CD4-positive, CD25-positive, alpha-beta regulatory T cell (primary cell): ENCODE measurements at places on chromosomes 4 and X.
A peak's percentile ranks its signal among the peaks of the same experiment; 100 is the strongest.

DNA sequence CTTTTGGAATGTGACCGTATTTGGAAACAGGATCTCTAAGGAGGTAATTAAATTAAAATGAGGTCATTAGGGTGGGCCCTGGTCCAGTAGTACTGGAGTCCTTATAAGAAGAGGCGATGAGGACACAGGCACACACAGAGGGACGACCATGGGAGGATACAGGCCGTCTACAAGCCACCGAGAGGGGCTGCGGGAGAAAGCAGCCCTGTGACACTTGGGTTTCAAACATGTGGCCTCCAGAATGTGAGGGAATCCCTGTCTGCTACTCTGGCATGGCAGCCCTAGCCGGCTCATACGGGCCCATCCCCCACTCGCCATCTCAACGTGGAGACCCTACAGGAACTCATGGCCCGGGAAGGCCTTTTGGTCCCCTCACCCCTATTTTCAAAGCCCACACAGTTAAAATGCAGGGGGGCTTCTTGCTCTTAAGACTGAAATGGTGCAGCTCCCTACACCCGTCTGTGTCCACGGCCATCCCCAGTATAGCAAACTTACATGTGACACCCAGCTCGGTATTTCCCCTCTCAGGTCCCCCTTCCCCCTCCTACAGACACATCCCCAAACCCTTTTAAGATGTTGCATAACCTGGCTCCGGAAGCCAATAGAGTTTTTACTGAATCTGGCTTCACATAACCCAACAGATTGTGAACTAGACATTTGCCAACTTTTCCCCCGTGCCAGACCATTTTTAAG is 124.1 kb upstream of the TBL1X start:
- peak; percentile 86 for DNase-seq

DNA sequence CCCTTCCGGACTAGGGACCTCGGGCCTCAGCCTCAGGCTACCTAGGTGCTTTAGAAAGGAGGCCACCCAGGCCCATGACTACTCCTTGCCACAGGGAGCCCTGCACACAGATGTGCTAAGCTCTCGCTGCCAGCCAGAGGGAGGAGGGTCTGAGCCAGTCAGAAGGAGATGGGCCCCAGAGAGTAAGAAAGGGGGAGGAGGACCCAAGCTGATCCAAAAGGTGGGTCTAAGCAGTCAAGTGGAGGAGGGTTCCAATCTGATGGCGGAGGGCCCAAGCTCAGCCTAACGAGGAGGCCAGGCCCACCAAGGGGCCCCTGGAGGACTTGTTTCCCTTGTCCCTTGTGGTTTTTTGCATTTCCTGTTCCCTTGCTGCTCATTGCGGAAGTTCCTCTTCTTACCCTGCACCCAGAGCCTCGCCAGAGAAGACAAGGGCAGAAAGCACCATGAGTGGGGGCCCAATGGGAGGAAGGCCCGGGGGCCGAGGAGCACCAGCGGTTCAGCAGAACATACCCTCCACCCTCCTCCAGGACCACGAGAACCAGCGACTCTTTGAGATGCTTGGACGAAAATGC is at the start of gene WAS:
Gene WAS (plus strand): TSS at position 389 of the 572 bp plus-strand sequence. CDS start 55 bp downstream, at position 444.
- DNase-seq = peak; percentile 33

DNA sequence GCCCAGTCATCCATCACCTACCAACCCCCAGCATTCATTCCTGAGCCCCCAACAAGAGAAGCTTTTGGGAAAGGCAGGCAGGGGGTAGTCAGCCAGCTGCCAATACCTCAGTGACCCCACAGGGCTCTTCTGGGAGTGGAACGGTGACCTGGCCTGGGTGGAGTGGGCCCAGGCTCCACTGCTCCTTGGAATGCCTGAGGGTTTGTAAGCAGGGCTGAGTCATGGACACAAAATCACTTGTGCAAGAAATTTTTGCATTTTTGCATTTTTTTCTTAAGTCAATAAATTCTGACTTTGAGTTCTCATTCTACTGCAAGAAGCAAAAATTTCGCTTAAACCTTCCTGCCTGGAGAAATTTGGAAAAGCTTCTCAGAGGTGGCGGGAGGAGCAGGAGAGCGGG is 18.5 kb downstream of the SORCS2 start:
- no peak for DNase-seq

DNA sequence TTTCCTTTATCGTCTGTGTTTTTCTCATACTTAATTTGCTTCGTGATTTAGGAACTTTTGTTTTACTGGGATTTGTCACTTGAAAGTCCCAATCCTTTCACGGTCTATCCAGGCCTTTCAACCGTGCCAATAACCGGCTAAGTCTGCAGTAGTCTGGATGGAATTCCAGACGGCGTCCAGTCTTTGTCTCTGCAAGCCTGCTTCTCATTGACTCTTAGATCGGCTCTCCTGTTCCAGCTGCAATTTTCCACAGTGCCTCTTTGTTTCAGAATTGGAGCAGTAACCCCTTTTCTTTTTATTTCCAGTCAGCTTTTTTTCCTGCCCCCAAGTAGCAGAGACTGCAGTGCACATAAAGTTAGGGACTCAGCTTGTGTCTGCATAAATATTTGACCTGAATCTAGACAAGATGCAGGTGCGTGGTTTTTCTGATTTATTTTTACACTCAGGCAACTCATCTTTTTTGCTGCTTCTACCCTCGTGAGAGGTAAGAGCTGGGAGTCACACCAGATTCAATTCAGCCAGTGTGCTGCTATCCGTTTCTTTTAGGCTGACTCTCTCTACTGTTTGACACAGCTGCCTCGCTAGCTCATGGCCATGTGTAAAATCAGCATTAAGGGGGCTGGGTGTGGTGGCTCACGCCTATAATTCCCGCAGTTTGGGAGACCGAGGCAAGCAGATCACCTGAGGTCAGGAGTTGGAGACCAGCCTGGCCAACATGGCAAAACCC is 37.4 kb upstream of the DHRSX start:
- no peak for DNase-seq

- DNase-seq = no peak
These were observed 16.2 kb upstream of the SYTL4 start for GRCh38 chrX:100748108-100748507.

- DNase-seq = no peak
These were observed 29.6 kb upstream of the COX18 start for GRCh38 chr4:73099143-73099542.

DNA sequence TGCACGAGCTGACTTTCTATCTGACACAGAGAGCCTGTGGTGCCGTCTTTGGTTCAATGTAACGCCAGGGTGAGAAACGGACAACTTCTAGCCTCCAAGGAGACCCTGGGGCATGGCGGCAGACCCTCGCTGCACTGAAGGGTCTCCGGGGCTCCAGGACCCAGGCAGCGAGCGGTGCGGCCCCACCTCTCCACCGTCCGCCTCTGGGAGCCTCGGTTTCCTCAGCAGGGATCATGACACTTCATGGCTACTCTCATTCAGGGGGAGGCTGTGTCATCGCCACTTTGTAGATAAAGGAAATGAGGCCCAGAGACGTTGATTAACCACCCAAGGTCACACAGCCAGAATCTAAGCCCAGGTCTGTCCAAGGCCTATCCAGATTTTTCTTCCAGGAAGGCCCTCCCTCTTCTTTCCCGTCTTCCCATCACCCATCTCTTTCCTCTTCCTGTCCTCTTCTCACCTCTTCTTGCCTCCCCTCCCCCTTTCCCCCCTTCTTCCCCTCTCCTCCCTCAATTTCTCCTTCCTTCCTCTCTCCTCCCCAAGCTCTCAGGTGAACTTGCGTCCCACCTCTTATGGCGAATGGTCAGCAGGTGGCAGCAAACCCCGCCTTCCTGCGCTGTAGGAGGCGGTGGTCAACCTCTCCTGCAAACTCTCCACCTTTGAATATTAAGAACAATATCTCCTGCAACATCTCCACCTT is 69.3 kb upstream of the HMX1 start:
- no peak for DNase-seq

DNA sequence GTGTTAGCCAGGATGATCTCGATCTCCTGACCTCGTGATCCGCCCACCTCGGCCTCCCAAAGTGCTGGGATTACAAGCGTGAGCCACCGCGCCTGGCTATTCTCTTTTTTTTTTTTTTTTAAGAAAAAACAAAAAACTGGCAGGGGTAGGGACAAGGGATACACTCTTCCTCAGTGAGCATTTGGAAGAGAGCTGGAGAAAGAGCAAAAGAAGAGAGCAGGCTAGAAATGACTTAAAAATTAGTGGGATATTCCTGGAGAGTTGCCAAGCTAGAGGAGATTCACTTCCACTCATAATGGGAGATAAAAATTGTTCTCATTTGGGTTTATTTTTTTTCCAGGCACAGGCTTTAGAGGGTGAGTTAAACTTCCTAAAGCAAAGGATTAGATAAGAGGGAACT is 140.0 kb upstream of the SCML1 start:
- no peak for DNase-seq

DNA sequence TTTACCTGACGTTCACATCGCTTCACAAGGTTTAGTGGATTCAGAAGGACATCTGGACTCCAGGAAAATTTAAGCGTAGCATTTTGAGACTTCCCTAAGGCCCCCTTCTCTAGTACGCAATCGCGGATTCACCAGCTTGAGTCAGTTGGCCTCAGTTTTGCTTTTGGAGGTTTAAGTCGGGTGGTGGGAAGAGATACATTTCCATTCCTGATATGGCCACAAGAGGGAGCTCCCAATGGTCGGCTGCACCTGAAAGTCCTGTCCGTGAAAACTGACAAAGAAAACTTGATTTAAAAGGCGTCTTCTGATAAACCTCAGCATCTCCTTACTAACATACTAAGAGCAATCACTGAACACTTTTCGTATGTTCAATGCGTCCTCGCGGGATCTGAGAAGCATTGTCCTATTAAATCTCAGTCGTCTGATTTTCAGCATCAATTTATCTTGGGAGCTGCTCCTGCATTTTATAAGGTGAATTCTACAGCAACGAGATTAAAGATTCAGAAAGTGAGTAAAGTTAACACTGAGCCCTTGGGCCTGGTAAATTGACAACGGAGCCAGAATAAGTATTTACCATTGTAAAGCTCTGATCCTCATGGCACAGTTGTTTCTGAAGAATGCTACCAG is 50.6 kb downstream of the LGI2 start:
- peak; percentile 13 for DNase-seq

- DNase-seq = no peak
These were observed 324.7 kb downstream of the STK32B start for GRCh38 chr4:5376015-5376414.

GRCh38 chr4:7731437-7731836 is 208.2 kb downstream of the AFAP1 start:
- DNase-seq = no peak

GRCh38 chr4:110108422-110108821 is 90.0 kb downstream of the ELOVL6 start:
- DNase-seq = no peak
